ENCODE measurements at places on chromosomes 4 and X. TPM values are rescaled to one million over a fixed set of nuclear protein-coding genes. Genes with fewer than 3 reads are reported as not detected.

Gene SLC10A4
- not detected for total RNA-seq

Gene CAPN6
- not detected for total RNA-seq

Gene LIMCH1
- 39.6 TPM for total RNA-seq

Gene PCDH19
- 0.34 TPM for total RNA-seq

Gene HPSE
- total RNA-seq = 3.5 TPM

Gene ARHGAP36
- total RNA-seq = not detected

Gene RNF150
- total RNA-seq = 0.93 TPM

Gene ENPEP
- total RNA-seq = 0.99 TPM

Gene FAM13A
- 4.0 TPM for total RNA-seq

Gene RASSF6
- not detected for total RNA-seq
